Upper lobe of right lung (tissue), 1 donor: ENCODE measurements at places on chromosomes 4 and X.

GRCh38 chr4:70674191-70674590 is 7.9 kb upstream of the JCHAIN start:
- no peaks in the 10 kb centered on the region for H3K36me3 ChIP-seq
- H3K27me3 ChIP-seq = no peaks in the 10 kb centered on the region
- H3K27ac ChIP-seq = no peak overlapping the region

DNA sequence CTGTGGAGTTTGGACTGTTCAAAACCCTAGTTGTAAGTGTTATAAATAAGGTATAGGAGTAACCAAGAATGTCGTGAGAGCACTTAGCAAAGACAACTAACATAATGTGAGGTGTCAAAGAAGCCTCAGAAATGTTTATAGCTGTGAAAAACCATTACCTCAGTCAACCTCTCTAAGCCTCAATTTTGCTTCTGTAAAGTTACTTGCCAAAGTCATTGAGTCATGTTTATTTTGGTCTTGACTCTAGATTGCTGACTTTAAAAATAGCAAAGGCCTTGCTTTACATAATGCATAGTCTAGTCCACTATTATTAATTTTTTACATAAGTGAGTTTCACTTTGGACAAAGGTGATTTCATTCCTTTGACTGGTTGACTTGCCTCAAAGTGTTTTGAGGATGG is 257.6 kb upstream of the CXXC4 start:
- H3K27ac ChIP-seq = no peak overlapping the region
- no peaks in the 10 kb centered on the region for H3K27me3 ChIP-seq
- H3K4me1 ChIP-seq = peaks cover 5% of the 10 kb centered on the region
- H3K36me3 ChIP-seq = no peaks in the 10 kb centered on the region
- no peak overlapping the region for H3K4me3 ChIP-seq

- no peaks in the 10 kb centered on the region for H3K27me3 ChIP-seq
- DNase-seq = no peak
- H3K36me3 ChIP-seq = no peaks in the 10 kb centered on the region
- no peak overlapping the region for H3K4me3 ChIP-seq
Measured at GRCh38 chr4:47373174-47373573, 90.3 kb downstream of the COMMD8 start.

DNA sequence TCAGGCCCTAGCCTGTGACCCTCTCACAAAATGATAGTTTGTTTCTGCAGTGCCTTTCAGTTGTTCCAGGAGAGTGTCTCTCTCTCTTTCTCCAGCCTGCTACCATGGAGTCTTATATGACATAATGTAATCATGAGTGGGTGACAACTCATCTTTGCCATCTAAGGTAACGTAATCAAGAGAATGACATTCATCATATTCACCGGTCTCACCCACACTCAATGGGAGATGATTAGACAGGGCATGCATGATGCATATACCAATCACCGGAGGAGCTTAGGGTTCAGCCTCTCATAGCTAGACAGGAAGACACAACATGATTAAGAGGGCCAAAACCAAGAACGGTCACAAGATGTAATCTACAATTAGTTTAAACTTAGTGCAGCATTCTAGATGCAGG is 97.1 kb upstream of the FAM9B start:
- DNase-seq = no peak
- no peaks in the 10 kb centered on the region for H3K4me1 ChIP-seq
- no peaks in the 10 kb centered on the region for H3K36me3 ChIP-seq
- H3K27ac ChIP-seq = no peak overlapping the region

DNA sequence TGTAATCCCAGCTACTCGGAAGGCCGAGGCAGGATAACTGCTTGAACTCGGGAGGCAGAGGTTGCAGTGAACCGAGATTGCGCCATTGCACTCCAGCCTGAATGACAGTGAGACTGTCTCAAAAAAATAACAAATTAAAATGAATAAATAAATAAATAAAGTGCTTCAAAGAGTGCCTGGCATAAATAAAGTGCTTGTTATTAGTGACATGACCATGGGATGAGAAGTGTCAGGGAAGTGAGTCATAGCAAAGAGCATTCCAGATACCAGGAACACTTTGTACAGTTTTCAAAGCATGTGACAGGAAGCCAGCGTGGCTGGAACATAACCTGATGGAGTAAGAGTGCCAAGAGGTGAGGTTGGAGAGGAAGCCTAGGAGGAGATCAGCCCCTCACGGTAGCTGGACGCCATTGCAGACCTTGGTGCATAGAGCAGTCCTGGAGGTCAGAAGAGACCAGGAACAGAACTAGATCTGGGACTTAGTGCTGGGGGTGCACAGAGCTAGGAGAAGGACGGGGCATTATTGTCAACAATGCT is 6.0 kb upstream of the WDR13 start:
- H3K4me1 ChIP-seq = no peaks in the 10 kb centered on the region
- H3K27ac ChIP-seq = peak overlapping the region; percentile 77
- no peaks in the 10 kb centered on the region for H3K36me3 ChIP-seq

DNA sequence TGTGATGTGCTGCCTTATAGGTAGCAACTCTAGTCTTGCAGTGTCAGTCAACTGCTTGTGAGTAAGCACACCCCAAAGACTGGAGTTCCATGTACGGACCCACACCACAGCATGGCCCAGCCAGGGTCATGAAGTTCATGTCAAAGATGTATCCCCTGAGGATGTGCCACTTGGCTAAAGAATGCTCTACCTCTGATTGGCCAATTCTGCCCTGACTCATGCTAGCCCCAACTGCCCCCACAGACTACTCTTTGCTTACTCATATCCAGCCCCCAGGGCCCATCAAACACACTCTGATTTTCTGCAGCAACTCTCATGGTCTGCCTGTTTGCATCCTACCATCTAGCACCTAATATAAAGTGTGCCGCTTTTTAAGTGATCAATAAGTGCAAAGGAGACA is 62.5 kb downstream of the CHRDL1 start:
- H3K27ac ChIP-seq = no peak overlapping the region
- H3K4me3 ChIP-seq = no peak overlapping the region
- H3K36me3 ChIP-seq = no peaks in the 10 kb centered on the region
- no peaks in the 10 kb centered on the region for H3K4me1 ChIP-seq
